ENCODE measurements at places on chromosomes 2 and 18. TPM values are rescaled to one million over a fixed set of nuclear protein-coding genes. Genes with fewer than 3 reads are reported as not detected.

Gene ST6GAL2
- total RNA-seq, result 1.2 TPM

Gene RUFY4
- not detected for total RNA-seq

Gene IGFBP5
- total RNA-seq, result 36.4 TPM

Gene PLCL1
- total RNA-seq, result 1.6 TPM

Gene TXNDC2
- not detected for total RNA-seq

Gene LDAH
- total RNA-seq, result 20.8 TPM

Gene SLC9A2
- total RNA-seq, result 92.9 TPM

Gene IL1F10
- total RNA-seq, result not detected

Gene IL1RN
- 0.76 TPM for total RNA-seq

Gene TRIM54
- not detected for total RNA-seq

Gene CIB4
- not detected for total RNA-seq

Gene KLHL41
- 1.5 TPM for total RNA-seq

Gene RBBP8
- total RNA-seq, result 20.1 TPM

Gene SPATA3
- not detected for total RNA-seq

Gene DNER
- total RNA-seq, result 0.55 TPM
